Stimulated activated CD8-positive, alpha-beta memory T cell treated with anti-CD3 and anti-CD28 coated beads, Interleukin-15, amount 100 ng/mL, for 24 hours (primary cell): ENCODE measurements at places on chromosomes 2 and 18.

DNA sequence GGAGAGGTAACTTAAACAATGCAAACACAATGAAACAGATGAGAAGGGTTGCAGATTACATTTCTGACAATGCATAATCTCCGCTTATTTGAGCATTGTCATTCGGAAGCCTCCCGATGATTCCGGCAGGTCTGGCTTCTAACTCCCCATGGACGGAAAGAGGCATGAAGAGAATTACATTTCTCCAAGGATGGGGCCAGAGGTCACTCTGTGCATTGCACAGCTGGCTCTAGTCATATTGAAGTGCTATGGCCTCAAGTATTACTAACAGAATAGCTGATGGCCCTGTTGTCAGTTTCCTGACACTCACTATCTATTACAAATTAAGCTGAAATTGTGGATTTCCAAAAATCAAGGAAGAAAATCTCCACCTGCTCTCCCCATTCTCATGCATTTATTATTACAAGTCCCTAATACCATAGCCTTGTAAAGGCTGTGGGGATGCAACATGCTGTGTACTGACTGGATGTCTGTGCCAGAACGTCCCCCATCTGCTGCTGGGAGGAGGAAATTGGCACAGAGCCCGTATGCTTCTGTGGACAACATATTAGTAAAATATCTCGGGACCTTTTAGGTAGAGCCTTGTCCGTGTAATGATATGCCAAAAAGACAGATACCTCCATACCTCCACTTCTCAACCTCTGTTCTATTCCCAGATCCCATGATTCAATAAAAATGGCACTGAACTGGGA, 168.1 kb downstream of the SETBP1 start:
- no peak for DNase-seq

DNA sequence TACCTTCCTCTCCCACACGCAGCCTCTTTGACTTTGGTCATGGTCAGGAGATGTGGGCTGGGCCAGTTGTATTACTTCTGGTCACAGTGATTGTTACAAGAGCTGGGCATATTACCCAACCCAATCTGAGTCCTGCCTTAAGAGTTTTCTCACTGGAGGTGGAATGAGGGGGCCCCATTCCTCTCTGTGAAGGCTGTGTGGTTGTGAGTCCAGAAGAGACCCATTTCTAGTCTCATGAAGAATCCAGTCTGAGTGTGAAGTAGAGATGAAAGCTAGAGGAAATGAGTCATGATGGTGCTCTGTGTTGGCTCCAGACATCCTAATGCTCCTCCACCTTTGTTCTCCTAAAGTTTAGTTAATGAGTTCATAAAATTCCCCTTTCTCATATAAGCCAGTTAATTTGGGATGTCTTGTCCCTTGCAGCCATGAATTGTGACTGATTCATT, 50.8 kb upstream of the RASGRP3 start:
- DNase-seq = no peak

GRCh38 chr2:101461381-101461780, 13.5 kb downstream of the RFX8 start:
- no peak for DNase-seq

GRCh38 chr2:77207331-77207730, 314.8 kb downstream of the LRRTM4 start:
- no peak for DNase-seq

DNA sequence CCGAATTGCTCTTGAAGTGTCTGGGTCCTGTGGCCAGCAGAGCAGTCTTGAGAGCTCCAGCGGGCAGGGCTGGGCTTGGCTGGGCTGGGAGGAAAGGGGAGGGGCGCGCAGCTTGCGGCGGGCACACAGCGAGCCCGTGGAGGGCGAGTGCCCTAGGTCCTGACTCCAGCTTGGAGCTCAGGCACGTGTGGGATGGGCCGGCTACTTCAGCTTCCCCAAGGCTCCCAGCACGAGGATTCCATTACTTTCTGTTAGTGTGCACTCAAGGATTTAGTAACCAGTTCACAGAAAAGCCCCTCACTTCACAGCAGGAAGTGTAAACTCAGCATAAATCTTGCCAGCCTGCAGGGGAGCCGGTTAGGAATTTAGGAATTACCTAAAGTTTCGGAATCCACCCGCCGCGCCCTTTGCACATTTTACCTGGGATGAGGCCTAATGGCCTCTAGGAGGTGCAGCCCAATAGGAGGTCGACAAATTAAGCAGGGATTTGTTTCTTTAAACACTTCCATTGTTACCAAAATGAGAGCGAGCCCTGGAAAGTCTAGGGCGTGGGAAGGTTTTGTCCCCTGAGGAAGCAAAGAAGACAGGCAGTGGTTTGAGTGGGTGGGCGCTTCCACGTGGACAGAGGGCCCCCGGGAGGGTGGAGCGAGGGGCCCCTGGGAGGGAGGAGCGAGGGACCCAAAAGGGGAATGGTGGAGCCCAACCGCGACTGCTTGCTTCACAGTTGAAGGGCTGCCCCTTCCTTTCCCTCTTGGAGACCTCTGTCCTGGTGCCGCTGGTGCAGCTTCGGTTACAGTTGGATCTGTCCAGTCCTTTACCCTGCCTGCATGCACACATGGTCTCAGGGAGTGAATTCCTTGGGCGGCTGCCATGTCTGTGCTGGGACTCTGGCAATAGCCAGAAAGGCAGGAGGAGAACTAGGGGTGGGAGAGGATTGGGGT, 93.3 kb downstream of the CTAGE1 start:
- no peak for DNase-seq
